ENCODE measurements at places on chromosomes 1 and 21.

GRCh38 chr1:2237773-2238172, 9.7 kb downstream of the SKI start:
- DNase-seq: no peak

DNA sequence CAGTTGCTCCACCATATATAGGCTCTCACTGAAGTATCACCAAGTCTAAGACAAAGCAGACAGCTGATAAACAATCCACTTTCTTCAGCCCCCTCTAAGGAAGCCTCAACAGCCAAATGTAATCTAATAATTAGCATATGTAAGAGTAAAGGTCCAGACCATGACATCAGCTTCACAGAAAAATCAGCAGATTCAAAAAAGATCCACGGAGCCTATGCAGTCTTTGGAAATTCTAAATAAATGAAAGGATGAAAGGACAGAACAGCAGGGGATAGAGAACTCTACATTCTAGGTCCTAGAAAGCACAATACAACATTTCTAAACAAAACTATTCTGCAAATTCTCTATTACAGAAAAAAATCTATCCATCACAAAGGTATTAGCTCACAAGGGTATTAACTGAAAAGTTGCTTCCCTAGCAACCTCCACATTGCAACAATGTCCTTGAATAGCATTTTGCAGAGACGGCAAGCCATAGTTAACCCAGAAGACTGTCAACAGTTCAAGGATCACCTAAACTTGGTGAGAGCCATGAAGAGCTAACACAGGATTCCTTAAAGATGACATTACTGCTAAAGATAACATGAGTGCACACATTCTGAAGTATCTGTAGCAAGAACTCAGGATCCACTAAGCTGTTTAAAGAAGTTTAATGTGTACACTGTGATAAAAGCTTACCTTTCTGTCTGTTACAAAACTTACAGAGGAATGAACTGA, 74.3 kb downstream of the SIPA1L2 start:
- DNase-seq: no peak

- DNase-seq: no peak
These were observed 825 bp downstream of the TMEM39B start for GRCh38 chr1:32073299-32074229.

GRCh38 chr1:64681043-64681442, 63.8 kb upstream of the RAVER2 start:
- DNase-seq: no peak

DNA sequence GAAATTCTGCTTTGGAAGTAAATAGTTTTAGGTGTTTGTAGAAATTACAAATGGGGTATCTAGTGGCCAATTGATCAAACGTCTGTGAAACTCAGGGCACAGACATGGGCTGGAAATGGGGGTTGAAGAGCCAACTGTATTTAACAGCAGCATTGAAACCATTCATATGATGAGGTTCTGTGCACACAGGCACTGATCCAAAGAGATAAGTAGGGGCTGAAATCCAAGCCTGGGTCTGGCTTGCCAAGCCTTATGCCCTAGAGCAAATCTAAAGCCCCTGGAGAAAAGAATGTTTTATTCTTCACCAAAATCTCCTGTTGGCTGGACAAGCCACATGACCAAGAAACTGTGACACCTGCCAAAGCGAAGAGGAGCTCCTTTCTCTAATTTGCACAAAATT, 67.6 kb upstream of the ST6GALNAC5 start:
- DNase-seq: no peak

- no peak for DNase-seq
These were observed 3.7 kb upstream of the NR1I3 start for GRCh38 chr1:161241682-161242081.

DNA sequence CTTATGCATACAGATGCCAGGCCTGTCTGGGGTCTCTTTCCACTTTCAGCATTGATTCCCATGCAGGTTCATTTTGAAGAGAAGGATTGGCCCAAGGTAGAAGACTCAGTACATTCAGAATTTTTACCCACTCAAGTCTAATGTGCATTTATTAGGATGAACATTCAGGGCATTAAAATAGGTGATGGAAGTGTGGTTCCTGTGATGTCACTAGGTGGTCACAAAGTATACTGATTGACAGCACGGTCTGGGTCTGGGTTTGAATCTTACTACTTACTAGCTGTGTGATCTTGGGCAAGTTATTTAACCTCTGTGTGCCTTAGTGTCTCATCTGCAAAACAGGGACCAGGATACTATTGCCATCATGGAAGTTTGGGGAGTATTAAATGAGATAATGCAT, 711 bp upstream of the ZNF648 start:
- DNase-seq: no peak

GRCh38 chr1:39088658-39089057, 62.5 kb downstream of the NDUFS5 start:
- DNase-seq: no peak

GRCh38 chr1:17877316-17877715, 122.2 kb downstream of the ACTL8 start:
- no peak for DNase-seq

DNA sequence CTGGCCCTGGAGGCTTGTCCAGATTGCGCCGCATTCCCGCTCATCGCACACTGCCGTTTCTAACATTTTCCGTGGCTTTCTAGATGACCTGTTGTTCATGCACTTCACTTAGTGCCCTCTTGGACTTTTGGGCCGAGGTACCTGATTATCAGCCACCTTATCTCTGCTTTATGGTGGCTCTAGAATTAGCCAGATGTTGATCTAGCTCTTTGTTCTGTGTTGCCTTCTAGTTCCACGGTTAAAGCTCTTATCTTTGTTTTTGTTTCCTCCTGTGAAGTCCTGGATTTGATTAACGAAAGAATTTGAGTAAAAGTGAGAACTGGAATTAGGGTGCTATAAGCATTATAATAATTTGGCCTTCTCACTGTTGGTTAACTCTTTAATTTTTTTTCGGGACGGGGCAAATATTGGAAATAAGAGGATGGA, 945 bp downstream of the RNPEP start:
- DNase-seq: peak; percentile 14

DNA sequence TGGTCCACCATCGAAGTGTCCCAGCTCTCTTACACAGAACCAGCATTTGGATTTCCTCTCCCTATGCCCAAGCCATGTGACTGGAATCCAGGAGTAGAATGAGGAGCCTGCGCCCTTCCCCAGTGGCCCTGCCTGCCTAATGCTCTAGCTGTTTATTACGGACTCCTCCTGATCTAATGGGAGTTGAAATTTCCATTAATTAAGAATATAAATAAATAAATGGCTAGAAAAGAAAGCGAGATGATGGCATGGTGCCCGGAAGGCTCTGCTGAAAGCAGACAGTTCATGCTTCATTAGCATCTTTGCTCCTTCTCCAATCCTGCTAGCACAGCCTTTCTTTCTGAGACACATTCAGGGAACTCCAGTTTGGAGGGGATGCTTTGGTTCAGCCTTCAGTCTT, 216.2 kb downstream of the SEC16B start:
- DNase-seq: no peak

DNA sequence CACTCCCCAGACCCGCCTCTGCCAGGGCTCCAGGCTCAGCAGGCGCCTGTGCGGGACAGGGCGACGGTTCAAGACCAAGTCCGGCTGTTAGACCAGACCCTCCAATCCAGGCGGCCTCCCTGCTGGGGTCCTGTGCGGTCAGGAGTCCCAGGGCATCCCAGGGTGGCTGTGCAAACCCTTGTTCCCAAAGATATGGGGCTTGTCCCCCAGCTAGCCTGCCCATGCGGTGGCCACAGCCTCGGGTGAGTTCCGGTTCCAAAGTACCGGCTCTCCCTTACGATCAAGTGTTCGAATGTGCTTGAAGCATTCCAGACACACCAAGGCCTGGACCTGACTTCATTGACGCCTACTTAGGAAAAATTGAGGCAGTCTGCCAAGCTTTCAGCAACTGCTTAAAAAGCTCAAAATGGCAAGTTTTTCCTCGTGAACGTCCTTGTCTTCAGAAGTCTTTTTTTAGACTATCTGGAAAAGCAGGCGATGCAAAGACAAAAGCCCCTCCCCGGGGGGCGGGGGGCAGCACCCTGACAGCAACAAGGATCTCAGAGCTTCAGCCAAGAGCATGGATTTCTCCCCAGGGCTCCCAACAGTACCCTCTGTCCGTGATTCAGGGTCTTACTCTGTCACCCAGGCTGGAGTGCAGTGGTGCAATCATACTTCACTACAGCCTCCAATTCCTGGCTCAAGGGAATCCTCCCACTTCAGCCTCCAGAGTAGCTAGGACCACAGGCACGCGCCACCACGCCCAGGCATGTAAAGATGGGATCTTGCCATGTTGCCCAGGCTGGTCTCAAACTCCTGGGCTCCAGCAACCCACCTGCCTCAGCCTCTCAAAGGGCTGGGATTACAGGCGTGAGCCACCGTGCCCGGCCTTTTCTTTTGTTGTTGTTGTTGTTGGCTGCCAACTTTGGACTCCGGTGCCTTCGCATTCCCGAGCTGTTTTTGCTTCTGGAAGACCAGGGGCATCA, 2.3 kb downstream of the FAAP20 start:
- DNase-seq: no peak

DNA sequence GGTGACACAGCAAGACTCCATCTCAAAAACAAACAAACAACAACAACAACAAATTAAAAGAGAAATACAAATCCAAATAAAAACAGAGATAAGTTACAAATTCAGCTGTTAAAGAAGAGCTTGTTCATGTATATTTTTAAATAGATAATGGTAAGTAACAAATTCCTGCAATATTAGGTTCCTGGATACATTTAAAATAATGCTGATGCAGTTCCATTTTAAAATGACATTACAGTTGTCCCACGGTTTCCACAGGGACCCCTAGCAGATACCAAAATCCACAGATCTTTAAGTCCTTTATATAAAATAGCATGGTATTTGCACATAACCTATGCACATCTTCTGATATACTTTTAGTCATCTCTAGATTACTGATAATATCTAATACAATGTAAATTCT, 61.5 kb downstream of the ABL2 start:
- no peak for DNase-seq

DNA sequence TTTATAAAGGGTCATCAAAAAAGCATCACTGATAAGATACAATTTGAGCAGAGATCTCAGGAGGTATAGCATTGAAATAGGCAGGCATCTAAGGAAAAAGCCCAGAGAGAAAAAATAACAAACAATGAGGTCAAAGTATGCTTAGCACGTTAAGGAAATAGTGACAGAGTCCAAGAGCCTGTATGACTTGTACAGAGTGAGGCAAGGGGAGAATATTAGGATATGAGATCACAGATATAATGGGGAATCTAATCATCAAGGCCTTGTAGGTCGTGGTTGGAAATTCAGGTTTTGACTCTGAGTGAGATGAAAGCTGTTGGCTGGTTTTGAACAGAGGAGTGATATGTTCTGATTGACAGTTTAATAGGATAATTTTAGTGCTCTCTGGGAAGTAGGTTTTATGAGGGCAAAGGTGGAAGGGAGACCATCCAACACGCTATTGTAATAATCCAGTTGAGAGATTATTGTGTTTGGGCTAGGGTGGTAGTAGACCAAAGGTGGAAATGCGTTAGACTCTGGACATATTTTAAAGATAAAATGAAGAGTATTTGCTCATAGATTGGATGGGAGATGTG, 644.6 kb upstream of the TMPRSS15 start:
- DNase-seq: no peak

DNA sequence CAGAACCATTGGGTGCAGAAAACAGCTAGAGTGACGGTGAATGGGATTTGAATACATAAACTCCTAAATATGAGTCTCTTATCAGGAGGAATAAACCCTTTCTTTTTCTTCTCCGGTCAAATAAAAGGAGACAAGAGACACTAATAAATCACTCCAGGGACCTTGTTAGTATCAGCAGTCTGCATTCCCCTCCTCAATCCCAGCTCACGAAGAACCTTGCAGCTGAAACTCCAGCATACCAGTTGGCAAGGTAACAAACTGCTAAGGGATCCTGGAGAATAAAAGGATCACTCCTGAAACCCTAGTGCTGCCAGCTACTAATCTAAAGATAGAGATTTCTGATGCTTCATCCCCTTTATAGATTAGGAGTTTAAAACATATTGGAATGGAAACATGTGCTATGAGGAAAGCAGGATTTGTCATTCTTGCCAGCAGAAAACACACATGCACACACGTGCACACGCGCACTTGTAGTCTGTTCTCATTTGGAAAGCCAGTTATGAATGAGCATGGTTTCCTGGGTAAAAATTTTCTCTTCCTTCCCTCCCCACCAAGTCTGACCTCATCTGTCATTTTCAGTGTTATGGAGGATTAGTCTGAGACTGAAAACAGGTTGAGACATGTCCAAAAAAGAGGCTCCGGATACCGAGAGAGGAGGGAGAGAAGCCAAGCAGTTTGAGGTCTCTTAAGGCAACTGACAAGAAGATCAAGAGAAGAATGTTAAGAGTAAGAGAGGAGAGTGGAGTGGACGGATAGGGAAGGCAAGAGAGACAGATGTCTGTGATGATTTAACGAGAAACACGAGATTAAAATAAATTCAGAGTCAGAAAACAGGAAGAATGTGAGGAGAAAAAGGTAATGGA, 10.9 kb downstream of the IER5 start:
- DNase-seq: no peak

GRCh38 chr21:31733551-31734149, 1.7 kb upstream of the SCAF4 start:
- DNase-seq: no peak

- no peak for DNase-seq
These were observed 5.5 kb downstream of the LCE1B start for GRCh38 chr1:152817309-152817708.
